ENCODE measurements at places on chromosomes 4 and X.

GRCh38 chr4:159126716-159127115 lies 23.8 kb downstream of the RAPGEF2 start:
- no peak for DNase-seq

DNA sequence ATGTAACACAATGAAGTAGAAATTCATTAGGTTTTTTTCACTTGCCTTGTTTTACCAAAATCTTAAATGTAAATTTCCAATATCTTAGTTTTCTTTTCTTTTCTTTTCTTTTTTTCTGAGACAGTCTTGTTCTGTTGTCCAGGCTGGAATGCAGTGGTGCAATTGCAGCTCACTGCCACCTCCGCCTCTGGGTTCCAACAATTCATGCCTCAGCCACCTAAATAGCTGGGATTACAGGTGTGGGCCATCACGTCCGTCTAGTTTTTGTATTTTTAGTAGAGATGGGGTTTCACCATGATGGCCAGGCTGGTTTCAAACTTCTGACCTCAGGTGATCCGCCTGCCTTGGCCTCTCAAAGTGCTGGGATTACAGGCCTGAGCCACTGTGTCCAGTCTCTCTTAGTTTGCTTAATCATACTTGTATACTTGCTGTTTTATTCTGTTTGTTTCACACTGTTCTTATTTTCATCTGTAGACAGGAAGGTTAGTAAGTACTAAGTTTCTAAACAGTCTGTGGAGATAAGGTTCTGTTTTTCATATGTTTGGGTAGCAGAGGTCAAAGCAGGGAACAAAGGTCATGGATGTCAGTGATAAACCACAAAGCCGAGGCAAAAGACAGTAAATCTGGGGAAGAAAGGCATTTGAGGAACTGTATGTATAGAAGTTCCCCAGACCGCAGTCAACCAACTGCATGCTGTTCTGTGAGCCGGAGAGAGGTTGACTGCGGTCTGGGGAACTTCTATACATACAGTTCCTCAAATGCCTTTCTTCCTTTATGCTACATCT lies 129.1 kb downstream of the CBR4 start:
- no peak for DNase-seq

GRCh38 chrX:24025741-24026403 lies 1.1 kb downstream of the KLHL15 start:
- no peak for DNase-seq

DNA sequence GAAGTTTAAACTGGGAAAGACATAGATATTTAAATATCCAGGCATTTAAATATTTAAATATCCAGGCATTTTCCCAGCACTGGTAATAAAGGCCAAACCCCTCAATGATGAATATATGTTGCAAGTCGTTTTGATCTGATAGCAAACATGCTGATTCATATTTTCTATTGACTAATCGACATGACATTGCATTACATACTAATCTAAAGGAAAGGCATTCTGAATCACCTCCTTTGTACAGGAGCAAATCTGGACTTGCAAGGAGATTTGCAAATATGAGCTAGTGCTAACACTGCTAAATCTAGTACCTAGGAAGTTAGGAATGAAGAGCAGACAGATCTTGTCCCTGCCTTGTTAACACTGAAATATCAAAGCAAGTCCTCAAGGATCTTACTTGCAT lies 207.3 kb downstream of the SLC7A11 start:
- no peak for DNase-seq

DNA sequence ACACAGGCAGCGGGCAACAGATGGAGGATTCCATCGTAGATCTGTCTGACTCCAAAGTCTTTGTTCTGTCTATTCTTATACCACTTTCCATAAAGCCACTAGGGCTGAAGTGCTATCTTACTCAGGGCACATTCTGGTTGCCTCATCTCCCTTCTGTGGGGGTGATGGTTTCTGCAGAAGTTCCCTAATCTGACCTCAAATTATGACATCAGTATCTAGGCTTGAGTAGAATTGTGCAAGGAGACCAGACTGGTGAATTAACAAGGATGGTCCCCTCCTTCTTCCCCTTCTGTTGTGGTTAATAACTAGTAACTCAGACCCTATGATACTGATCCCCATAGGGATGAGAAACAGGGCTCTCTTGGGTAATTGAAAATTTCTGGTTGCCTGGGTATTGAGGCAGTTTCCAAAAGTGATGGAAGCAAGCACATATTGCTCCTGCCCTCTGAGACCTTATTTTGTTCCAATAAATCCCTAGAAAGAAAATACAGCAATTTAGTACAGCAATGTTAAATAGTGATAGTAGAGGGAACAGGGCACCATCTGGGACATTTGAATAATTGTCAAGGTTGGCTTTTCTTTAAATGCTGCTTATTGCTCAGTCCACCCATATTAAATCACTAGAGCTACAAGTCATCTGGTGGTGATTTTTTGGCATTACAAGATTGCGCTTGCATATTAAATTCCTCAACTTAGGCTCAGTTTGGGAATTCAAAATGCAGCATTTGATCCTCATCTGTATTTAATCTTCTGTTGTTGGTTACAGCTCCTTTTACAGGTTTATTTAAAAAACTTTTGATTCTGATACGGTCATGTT lies 57.3 kb upstream of the AP1S2 start:
- no peak for DNase-seq

GRCh38 chr4:184461711-184462441 lies 12.5 kb downstream of the IRF2 start:
- no peak for DNase-seq

- DNase-seq, result no peak
Measured at GRCh38 chr4:38710053-38710452, 46.1 kb downstream of the KLF3 start.

GRCh38 chr4:78056265-78057129 lies 626 bp upstream of the FRAS1 start:
- DNase-seq, result no peak

DNA sequence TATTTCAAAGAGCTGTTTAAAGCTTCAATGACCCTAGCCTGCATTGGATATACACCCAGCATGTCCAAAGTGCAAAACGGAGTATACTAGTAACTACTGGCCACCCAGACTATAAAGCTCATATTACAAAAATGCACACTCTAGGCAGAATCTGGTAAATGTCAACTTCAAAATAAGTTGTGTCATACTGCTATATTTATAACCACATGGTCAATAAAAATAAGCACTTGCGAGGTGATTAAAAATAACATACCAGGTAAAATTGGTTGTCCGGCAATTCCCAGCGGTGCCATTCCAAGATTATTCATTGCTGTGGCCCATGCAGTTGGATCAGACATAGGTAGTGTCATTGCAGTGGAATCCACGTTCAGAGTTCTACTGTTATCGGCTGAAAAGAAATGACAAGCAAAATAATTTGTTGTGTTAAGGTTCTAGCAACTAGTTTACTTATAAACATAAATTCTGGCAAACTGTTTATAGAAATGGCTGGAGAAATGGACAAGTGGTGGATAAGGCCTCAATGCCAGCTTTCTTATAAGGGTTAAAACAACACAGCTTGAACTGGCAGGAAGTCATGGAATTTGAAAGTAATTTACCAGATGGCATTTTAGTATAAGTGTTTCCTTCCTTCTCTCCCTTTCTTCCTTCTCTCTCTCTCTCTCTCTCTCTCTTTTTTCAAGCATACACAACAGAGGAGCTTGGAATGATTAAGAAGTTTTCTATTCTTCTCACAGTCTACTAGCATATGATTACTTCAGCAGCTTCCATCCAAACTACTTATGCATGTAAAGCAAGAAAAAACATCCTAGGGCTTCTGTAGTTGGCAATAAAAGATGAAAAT lies 199.9 kb downstream of the ENOX2 start:
- no peak for DNase-seq

DNA sequence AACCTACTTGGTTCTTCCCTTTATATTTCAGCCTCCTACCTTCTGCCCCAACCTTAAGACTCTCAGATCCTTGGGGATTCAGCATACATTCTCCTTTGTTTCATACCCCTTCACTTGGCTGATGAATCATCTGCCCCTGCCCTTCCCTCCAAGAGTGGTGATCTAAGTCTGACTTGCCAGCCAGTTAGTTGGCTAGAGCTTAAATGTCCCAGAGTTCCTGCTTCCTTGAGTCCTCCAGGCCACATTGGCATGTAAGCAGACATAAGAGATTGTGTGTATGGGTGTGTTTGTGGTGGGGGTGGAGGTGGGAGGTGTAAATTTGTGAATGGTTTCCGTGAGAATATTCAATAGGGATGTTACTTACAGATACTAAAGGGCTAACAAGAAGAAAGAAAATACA lies 3.7 kb upstream of the TEX13D start:
- DNase-seq, result no peak

DNA sequence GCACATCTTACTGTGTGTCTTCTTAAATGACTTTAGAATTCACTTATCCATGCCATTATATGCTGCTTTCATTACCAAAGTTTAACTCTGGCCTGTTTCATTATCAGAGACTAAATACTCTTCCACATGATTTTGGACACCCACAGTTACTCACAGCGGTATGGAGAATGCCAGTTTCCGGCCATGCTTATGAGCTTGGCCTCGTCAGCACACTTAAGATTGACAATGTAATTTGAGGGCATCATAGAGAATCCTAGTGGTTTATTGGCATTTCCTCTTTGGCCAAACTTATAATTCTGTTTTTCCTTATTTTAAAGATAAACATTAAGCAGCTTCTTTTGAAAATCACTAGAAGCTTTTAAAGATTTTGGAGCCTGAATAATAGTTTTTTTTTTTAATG lies 104.5 kb downstream of the IRF2 start:
- DNase-seq, result no peak

DNA sequence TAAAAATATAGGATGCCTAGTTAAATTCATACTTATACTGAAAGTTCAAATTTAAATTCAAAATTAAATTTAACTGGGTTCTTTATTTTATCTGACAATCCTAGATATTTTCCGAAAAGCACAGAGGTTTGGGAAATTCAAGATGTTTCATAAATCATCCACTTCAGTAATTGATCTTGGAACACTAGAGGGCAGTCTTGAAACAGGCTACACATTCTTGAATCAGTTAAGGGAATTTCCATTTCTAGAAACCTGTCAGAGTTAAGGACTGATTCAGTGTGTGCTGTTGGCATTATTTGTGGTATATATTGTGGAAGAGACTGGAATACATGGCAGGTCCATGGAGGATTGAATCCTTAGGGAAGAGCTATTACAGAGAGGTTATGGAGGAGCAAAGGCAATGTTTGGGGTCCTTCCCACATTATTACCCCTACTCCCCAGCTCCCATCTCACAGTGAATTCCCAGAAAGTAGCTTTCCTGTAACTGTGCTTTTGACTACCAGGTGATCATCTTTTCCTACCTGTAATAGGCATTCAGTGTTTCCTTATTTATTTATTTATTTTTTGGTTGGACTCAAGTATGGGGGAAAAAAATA lies 92.9 kb downstream of the EGF start:
- DNase-seq, result no peak

DNA sequence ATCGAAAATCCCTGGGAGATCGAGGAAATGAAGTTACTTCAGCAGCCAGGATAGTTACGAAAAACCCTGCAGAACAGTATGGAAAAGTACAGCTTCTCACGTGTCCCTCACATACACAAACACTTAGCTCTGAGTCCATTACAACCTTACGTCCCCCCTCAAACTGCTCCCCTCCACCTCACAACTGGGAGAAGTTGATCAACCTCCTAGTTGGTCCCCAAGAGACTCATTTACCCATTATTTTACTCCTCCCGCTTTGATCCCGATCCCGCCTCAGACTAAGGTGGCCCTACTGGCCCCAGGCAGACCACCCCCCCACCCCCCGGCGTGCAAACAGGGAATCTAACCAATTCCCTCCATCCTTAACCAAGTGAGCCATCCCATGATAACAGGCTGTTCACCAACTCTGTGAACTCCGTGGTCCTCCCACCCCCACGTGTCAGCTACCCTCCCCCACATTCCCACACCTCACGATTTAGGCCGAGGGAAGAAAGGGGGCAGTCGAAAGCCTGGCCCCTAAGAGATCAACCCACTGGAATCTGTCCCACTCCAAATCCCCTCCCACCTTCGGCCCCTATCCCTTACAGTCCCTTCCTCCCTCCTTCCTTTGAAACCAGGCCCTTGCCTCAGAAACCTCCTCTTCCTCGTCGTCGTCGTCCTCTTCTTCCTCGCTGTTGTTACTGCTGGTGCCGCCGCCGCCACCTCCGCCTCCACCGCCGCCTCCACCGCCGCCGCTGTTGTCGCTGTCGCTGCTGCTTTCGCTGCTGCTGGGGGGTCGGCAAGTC lies 755 bp downstream of the ANKRD17 start:
- no peak for DNase-seq

DNA sequence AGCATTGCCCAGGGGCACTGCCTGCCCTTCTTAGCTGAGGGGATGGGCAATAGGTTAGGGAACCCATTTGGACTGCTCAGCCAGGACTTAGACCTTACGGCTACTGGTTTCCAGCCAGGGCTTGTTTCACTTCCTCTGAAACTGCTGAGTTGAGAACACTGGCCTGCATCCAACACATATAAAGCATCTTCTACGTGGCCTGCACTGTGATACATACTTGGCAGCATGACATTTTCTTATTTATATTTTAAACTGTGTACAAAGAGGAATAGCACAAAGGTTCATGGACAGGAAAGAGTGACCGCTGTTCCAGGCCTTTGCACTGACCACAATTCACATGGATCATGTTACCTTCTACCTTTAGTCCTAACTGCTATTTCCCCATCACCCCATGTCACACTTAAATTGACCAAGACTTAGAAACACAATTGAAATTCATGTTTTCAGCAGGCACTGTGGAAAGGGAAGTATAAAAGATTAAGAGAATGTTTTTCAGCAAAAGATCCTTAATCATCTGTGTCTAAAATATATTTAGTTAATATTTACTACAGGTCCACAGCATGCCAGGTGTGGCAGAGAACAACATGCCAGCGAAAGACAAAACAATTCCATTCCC lies 43.7 kb downstream of the NLGN4X start:
- no peak for DNase-seq

DNA sequence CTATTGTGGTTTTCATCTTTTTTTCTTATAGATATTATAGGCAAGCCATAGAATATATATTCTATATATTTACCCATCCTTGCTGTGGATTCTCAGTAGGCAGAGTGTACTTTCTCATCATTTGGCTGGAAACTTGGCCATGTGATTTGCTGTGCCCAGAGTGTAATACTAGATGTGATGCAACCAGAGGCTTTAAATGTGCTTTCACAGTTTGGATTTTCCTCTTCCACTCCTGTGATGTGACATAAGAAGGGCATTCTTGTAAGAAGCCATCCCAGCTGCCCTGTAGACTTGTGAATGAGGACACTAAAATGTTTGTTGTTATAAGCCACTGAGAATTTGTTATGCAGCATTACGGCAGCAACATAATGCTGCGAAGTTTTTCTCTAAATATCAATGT lies 10.4 kb upstream of the HPGDS start:
- no peak for DNase-seq

- no peak for DNase-seq
Measured at GRCh38 chr4:24856586-24856985, 56.3 kb downstream of the CCDC149 start.

Data from activated effector memory CD4-positive, alpha-beta T cell treated with Interleukin-2 at 50 U/mL for 16 hours (primary cell).